ENCODE measurements at places on chromosomes 12 and 14. TPM values are rescaled to one million over a fixed set of nuclear protein-coding genes. Genes with fewer than 3 reads are reported as not detected.

SALL2 gene
- polyA plus RNA-seq: 32.5 TPM

SLC16A7 gene
- 2.4 TPM for polyA plus RNA-seq

EXD2 gene
- polyA plus RNA-seq: 28.7 TPM

HOXC9 gene
- not detected for polyA plus RNA-seq

SLC10A1 gene
- polyA plus RNA-seq: not detected

CCDC175 gene
- polyA plus RNA-seq: not detected

ASCL1 gene
- not detected for polyA plus RNA-seq

CCDC177 gene
- not detected for polyA plus RNA-seq

REP15 gene
- polyA plus RNA-seq: not detected

HELB gene
- 2.3 TPM for polyA plus RNA-seq

PZP gene
- polyA plus RNA-seq: 0.62 TPM
